ENCODE measurements at places on chromosomes 12 and 14.

- peak; percentile 75 for DNase-seq
These were observed 3.3 kb downstream of the IL26 start for GRCh38 chr12:68222326-68222725.

DNA sequence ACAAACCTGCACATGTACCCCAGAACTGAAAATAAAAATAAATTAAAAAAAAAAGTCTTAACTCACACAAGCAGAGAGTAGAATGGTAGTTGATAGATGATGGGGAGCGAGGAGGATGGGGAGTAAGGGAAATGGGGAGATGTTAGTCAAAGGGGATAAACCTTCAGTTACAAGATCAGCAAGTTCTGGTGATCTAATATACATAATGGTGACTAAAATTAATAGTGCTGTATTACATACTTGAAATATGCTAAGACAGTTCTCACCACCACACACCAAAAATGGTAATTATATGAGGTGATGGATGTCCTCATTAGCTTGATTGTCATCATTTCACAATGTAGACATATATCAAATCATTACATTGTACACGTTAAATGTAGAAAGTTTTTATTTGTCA is 3.2 kb upstream of the C12orf42 start:
- no peak for DNase-seq

- DNase-seq = no peak
These were observed 11.0 kb upstream of the ANKLE2 start for GRCh38 chr12:132772606-132773005.

GRCh38 chr14:103302966-103303365 is 31.1 kb upstream of the EIF5 start:
- DNase-seq = no peak

- no peak for DNase-seq
These were observed 89.3 kb downstream of the FIGNL2 start for GRCh38 chr12:51759175-51759574.

DNA sequence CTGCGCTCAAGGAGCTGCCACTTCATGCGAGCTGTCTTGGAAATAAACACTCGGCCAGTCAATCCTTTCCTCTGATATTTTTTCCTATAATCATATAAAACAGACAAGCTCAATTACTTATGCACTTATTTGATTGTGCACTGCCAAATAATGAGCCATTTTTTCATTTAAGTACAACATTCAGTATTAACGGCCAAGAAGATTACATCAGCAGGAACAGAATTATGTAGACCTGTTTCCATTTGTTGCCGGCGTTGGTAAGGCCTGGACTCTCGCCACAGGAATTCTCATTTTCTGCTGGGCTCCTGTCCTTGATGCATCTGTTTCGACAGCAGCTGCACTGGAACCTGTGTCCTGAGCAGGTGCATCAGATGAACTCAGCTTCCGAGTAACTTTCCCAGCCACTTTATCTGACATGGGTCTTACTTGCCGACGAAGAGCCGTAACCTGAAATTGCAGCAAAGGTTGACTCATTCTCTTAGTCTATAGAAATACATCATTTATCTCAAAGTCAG is 110.2 kb downstream of the KIF21A start:
- DNase-seq = no peak

DNA sequence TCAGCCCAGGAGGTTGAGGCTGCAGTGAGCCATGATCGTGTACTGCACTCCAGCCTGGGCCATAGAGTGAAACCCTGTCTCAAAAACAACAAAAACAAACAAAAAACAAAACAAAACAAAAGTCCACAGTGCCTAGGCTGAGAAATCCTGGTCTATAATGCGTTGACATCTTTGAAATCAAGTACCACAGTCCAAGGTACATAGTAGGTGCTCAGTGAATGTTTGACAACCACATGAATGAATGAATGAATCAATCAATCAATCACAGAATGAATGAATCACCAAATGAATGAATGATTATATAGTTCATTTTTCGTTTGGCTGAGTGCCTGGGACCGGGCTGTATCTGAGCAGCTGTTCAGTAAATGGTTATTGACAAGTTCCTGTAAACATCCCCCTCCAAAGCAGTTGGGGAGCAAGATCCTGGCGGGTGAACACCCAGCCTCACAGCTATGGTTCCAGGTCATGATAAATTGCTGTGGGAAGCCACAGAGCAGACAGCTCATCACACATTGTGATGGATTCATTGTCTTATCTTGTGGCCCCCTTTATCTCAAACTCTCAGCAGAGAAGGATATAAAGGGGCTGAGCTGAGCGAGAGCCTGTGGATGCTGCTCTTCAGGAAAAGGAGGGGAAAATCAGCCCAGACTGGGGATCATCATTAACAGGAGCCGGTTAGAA is 30.4 kb upstream of the IFT81 start:
- DNase-seq = no peak

- DNase-seq = no peak
These were observed 50.5 kb downstream of the CFAP251 start for GRCh38 chr12:121968876-121969275.

- DNase-seq = no peak
These were observed 36.6 kb downstream of the KRT80 start for GRCh38 chr12:52155048-52155868.

- DNase-seq = peak; percentile 73
These were observed 6.6 kb downstream of the CARMIL3 start for GRCh38 chr14:24058260-24058950.
